Stimulated activated naive CD4-positive, alpha-beta T cell treated with Interleukin-2 at 50 U/mL for 16 hours (primary cell): ENCODE measurements at places on chromosomes 7 and 10.

DNA sequence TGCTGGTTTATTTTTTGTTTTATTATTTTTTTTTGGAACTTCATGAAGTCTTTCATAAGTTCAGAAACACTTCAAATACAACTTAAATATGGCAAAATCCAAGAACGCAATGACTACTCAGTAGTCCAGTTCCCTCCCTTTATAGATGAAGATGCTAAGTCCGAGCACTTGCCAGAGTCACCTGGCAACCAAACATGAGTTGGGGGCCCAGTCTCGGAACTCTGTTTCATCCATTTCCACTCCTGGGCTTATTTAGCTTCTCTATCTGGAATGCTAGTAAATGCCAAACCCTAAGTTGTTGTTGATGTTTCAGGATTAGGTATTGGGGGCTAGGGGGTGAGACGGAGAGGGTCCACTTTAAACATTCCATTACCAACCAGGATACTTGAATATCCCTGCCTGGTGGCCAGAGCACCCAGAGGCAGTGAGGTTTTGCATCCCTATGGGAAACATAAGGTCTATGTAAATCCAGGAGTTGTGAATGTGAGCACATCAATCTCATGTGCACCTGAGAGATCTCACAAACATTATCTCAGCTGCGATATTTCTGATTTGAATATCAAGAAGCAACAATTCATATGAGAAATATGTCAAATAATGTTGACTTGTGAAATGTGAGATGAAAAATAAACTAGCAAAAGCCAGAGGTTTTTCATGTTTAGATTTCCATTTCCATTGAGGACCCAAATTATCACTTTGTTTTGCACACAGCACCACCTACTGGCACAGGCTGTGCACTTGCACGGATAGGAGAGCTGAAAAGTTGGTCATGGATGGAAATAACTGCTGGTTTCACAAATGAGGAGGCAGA, 129.3 kb downstream of the PKD1L1 start:
- no peak for DNase-seq

GRCh38 chr10:101040061-101040460, 9.0 kb downstream of the SFXN3 start:
- no peak for DNase-seq

DNA sequence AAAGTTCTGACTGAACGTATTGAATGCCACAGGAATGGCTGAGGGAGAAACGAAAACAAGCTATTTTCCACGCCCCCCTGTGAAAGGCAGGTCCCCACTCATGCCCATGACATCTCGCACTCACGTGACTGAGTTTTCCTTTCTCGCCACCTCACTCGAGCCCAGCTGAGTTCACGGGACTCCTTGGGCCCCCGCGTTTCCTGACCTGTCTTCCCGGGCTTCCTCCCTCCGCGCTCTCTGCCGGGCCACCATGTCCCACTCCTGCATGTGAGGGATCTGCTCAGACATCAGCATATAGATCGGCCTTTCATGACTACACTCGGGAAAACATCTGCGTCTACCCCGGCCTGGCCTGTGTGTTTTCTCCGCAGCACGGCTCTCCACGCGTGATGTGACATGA, 226.0 kb upstream of the ADARB2 start:
- DNase-seq, result no peak

GRCh38 chr10:77614778-77615625, 22.6 kb downstream of the KCNMA1 start:
- no peak for DNase-seq

DNA sequence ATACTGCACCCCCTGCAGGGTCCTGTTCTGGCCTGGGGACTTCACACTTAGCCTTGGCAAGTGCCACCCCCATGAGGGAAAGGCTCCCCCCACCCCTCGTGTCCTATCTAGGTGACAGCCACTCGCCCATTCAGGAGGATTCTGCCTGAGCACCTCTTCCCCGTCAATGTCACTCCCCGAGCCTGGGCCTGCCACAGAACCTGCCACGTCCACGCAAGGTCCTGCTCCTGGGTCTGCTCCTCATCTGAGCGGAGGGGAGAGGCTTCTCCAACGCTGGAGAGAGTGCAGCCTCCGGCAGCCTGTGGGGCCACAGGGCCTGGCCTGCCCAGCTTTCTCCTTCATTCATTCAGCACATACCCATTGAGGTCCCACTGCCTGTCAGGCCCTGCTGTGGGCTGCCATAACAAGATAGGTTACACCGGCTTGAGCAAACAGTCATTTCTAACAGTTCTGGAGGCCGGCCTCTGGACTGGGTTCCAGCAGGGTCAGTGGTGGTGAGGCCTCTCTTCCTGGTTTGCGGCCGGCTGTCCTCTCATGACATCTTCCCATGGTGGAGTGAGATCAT, 92.0 kb upstream of the RET start:
- no peak for DNase-seq

GRCh38 chr10:4396401-4397283, 429.4 kb upstream of the AKR1E2 start:
- DNase-seq, result no peak

DNA sequence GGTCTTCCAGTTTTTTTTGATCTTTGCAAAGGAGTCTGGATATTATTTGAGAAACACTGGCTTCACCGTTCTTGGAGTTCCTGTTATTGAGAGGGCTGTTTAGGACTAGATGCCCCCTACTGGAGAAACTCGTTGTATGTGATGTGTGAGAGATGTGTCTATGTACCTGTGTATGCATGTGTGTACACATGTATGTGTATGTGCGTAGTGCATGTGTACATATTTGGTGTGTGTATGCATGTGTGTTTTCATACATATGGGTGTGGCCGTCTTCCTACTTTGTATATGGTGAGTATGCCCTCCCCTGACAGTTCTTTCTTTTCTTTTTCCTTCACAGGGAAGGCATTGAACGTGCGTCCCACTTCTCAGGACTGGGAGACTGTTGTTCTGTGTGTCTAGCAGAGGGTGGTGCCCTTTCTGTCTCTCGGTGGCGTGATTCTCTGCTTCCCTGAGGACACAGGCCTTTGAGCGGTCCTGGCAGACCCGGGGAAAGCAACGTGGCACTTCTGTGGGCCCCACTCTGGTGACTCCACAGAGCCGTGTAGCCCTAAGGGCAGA, 3.0 kb upstream of the CALHM3 start:
- DNase-seq, result peak; percentile 12

DNA sequence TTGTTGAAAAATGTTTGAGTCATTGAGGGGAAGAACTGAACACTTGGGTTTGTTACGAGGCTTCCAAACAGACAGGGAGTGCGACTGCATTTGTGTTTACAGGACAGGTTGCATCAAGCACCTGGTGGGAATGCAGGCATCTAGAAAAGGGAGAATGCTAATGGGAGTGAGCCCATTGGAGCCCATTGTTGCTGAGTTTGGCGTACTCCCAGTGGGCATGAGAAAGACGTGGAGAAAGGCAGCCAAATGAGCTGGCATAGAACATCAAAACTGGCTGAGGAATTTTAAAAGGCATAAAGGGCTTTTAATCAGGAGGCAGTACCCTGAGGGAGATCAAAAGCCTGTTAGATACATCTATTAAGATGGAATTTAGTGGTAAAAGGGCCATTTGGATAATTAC, 171.6 kb upstream of the NPSR1 start:
- no peak for DNase-seq
